Heart left ventricle (tissue), 16 donors: ENCODE measurements at places on chromosomes 7 and 10. TPM values are rescaled to one million over a fixed set of nuclear protein-coding genes. Genes with fewer than 3 reads are reported as not detected.

Gene CALML3
- not detected for total RNA-seq

Gene INMT
- total RNA-seq, result 54.7 TPM

Gene AKR1C8
- total RNA-seq, result not detected

Gene WASHC2C
- total RNA-seq, result 28.6 TPM

Gene TMEM176B
- total RNA-seq, result 25.1 TPM

Gene GJD4
- not detected for total RNA-seq

Gene LRIT1
- total RNA-seq, result not detected

Gene SCD
- 4.9 TPM for total RNA-seq

Gene PCDH15
- total RNA-seq, result not detected

Gene HKDC1
- not detected for total RNA-seq

Gene SFMBT2
- total RNA-seq, result 9.6 TPM

Gene TMEM60
- total RNA-seq, result 9.5 TPM

Gene DAGLB
- total RNA-seq, result 7.4 TPM

Gene ABCB1
- 8.4 TPM for total RNA-seq

Gene CLRN3
- total RNA-seq, result not detected

Gene TMEM213
- total RNA-seq, result not detected

Gene AZGP1
- total RNA-seq, result 44.6 TPM

Gene FANK1
- 0.83 TPM for total RNA-seq

Gene HOXA3
- 0.60 TPM for total RNA-seq

Gene SNCG
- total RNA-seq, result 14.8 TPM

Gene HMX2
- not detected for total RNA-seq

Gene PTN
- total RNA-seq, result 18.7 TPM

Gene HOXA11
- total RNA-seq, result not detected

Gene LDB3
- 1,273 TPM for total RNA-seq

Gene HNRNPA2B1
- total RNA-seq, result 391 TPM
